ENCODE measurements at places on chromosomes 3 and 15.

DNA sequence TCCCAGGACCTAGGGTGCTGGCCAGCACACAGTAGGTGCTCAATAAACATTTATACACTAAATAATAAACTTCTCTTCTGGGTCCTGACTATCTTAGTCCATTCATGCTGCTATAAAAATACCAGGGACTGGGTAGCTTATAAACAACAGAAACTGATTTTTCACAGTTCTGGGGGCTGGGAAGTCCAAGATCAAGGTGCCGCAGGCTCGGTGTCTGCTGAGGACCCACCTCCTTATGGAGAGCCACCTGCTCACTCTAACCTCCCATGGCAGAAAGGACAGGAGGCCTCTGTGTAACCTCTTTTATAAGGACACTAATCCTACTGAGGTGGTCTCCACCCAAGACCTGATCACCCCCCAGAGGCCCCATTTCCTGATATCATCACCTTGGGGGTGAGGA, 114.4 kb upstream of the IQSEC1 start:
- DNase-seq = no peak

GRCh38 chr3:188754267-188754666, 417.5 kb upstream of the TPRG1 start:
- no peak for DNase-seq

DNA sequence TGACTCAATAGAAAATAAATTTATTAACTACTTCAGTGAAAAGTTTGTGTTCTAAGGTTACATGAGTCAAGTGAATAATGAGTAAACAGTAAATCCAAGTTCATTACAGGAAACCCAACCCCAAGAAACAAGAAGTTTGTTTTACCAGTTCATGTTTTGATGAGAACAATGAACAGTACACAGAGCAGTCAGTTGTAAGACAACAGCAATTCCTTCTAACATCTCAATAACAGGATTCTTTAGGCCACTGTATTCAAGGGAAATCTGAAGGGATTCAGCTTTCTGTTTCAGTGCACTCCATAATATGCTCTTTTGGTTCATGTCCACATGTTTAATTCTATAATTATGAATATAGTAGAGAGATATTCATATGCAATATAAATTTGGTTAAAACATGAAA, 18.4 kb downstream of the ATR start:
- no peak for DNase-seq

GRCh38 chr15:33716025-33716424, 252.3 kb upstream of the CHRM5 start:
- DNase-seq = no peak

- no peak for DNase-seq
Measured at GRCh38 chr3:183645254-183645653, 9.8 kb downstream of the KLHL24 start.

DNA sequence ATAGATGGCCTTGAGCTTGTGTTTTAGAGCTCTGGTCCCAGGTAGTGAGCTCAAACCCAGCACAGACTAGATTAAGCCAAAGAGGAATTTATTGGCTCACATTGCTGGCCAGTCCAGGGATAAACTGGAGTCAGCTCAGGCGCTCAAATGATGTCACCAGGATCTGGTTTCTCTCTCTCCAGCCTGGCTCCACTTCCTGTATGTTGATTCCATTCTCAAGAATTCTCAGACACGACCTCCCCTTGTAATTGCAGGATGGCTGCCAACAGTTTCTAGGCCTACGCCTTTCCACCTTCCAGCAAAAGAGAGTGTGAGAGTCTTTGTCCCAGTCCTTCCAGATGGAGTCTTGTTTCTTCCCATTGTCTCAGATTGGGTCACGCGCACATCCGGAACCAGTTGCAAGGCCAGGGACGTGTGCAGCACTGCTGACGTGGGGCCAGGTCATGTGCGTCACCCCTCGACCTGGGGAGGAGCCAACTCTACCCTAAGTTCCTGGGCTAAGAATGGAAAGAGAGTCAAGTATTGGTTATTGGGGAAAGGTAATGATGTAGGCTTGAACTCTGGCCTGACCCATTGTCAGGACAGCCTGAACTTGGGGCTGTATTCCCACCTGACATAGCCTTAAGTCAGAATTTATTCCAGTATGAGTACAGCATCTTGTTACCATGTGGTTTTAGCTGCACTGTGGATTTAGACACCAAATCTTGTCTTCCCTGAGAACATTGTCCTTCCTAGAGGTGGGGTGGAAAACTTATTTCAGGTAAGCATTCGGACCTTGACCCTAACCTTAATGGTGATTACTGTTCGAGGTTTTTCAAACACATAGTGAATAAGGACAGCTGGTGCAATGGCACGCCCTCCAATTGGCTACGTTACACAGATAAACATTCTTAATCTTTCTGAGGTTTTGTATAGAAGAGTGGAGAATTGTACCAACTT, 31.6 kb downstream of the CACNA1D start:
- DNase-seq = no peak

- no peak for DNase-seq
Measured at GRCh38 chr15:100601163-100601562, 821 bp downstream of the LINS1 start.

DNA sequence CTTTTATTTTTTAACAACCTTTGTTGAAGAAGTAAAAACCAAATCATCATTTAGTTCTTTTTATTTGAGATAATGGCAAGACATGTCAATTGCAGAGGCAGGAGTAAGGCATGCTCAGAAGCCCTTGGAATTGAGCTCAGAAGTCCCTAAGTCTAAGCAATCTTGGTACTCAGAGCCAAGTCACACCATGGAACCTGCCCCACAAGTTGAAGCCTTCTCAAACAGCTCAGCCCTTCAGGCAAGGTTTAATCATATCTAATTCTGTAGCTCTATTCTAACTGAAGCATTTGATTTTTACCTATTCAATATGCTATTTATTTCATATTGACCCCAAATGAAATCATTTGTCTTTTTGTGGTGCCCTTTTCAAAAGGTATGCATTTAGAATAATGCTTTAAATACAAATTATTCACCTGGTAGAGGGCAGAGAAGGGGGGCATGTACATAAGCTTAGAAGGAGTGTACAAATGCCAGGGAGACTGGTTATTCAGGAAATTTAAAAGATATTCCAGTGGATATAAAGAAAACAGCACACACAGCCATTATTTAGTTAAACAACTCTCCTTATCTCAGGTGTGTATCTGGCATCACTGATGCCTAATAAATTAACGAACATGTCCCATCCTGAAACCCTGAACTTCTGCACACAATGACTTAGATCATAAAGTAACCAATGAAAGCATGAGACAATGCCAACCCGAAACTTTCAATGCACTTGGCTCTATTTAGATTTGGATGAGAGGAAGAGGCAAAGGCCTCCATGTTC, 26.2 kb upstream of the TOP2B start:
- no peak for DNase-seq

- DNase-seq = no peak
Measured at GRCh38 chr15:69017978-69018377, 3.5 kb downstream of the NOX5 start.

GRCh38 chr3:21466476-21466875, 284.5 kb downstream of the ZNF385D start:
- no peak for DNase-seq

- no peak for DNase-seq
Measured at GRCh38 chr15:32104061-32104995, 74.0 kb downstream of the CHRNA7 start.

- DNase-seq = no peak
Measured at GRCh38 chr3:147373301-147373700, 33.0 kb downstream of the ZIC4 start.

DNA sequence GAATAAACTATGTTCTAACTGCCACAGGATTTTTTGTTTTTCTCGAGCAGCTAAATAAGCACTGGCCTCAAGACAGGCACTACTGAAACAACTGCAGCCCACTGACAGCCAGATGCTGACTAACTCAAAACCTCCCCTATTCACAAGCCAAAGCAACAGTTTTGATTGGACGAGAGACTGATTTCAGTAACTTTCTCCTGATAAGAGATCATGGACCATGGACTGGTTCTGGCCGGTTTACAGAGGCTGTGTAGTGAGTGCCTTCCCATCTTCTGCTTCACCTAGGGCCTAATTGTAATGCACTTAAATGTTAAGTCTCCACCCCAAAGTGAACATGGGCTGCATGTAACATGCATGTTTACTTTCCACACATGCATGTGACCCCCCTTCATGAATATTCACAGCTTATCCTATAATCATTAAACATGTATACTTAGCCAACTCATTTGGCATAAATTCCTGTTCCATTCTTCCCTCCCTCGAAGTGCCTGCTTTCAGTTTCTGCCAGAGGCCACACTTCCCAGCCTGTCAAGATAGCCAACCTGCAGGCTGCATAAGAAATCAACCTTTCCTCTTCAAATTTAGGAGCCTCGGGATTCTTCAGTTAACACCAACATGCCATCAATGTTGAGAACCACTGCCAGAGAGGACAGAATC, 108.2 kb downstream of the ULK4 start:
- no peak for DNase-seq

DNA sequence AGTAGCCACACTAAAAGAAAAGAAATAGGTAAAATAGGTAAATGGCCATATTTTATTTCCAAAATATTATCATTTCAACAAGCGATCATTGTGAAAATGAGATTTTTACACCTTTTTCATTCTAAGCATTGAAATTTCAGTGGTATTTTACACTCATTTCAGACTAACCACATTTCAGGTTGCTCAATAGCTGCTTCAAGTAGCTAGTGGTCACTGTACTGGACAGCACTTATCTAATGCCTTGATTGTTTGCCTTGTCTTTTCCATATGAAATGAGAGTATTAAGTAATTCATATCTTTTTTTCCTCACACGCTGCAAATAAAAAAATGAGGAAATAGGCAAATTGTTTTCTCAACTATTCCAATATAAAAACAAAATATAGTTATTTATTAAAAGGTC, 332.8 kb downstream of the NLGN1 start:
- DNase-seq = no peak

GRCh38 chr3:42819351-42819965, 10.2 kb downstream of the ACKR2 start:
- no peak for DNase-seq

GRCh38 chr3:64616953-64617352, 70.8 kb downstream of the ADAMTS9 start:
- no peak for DNase-seq

DNA sequence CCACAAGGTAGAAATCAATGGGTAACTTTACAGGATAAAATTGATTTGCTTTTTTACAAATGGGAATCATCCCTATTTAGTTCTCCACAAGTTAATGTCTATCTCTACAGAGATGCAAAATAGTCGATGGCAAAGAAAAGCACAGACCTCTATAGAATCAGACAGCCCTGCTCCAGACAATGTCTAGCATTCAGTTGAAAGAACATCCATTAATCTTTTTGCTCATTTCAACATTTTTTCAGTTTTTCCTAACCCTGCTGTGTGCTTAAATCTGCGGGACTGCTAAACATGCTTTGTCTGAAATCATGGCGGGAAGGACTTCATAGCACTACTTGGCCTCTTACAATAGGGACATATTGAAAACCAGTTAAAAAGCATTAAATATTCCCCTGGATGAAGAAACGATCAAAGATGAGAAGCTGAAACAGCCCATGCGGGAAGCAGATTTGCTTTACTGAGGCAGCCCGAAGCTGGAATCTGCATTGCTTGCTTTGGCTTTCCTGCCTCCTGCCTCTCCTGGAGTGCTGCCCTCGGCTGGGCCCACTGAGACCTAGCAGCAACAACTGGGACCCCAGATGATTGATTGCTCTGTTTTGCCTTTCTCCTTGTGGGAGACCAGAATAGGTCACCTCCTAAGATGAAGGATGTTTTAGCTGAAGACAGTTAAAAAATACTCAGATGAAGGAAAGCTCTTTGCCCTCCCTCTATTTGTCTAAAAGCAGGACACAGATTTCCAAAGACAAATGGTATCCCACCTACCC, 38.5 kb upstream of the RASGRP1 start:
- no peak for DNase-seq

- DNase-seq = no peak
Measured at GRCh38 chr3:165800970-165801369, 36.3 kb downstream of the BCHE start.

DNA sequence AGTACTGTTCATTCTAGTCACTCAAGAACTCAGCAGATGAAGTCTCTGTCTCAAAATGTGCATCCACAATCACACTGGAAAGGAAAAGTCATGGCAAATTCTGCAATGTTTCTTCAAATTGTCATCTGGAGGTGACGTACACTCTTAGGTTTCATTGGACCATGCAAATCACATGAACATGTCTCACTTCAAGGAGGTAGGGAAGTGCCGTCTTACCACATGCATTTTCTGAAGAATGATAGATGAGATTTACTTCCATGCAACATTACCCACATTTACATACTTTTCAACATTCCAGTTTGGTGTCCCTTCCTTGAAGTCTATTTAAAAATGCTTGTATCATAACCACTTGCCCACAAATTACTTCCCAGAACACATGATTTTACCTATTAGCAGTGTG, 107.9 kb upstream of the SATB1 start:
- no peak for DNase-seq

GRCh38 chr3:113906568-113907140, 41.2 kb upstream of the ZDHHC23 start:
- no peak for DNase-seq

GRCh38 chr3:42655980-42656679, 2.6 kb downstream of the ZBTB47 start:
- no peak for DNase-seq

DNA sequence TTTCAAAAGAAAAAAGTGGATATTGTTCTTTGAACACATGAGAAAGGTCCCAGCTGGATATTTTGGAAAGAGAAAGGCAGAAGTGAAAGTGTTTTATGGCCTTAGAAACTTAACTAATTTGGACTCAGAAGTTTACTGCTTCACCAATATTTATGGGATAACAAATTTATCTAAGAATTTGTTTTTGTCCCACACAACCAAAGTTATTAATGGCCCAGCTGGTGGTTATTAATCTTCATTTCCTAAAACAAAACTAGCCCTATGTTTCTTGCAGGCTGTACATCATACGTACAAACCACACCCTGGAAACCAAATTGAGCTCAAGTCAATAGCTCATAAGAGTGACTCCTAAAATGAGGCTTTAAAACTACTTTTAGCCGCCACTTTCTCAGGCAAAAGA, 372.9 kb upstream of the LMCD1 start:
- DNase-seq = no peak

DNA sequence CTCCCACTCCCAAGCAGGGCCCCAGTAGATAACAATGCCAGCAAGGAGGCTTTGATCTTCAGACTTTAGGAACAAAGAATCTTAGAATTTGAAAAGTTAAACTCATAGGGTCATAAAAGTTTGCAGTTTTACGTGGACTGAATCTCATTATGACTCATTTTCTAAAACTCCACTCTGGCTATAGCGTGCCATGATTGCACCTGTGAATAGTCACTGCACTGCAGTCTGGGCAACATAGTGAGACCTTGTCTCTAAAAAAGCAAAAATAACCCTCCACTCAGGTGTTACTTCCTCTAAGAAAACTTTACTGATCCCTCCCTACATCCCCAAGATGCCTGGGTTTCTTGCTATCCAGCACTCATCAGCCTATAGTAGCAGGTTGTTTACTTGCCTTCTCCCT, 104.5 kb downstream of the IL20RB start:
- no peak for DNase-seq

Measured in stimulated activated CD8-positive, alpha-beta memory T cell treated with anti-CD3 and anti-CD28 coated beads, Interleukin-4, amount 100 ng/mL, for 1 hour (primary cell).